ENCODE measurements at places on chromosomes 7 and 10.

GRCh38 chr10:96991313-96991841 lies 159.3 kb downstream of the LCOR start:
- no peak for DNase-seq

GRCh38 chr10:18545621-18546305 lies 105.6 kb downstream of the NSUN6 start:
- no peak for DNase-seq

DNA sequence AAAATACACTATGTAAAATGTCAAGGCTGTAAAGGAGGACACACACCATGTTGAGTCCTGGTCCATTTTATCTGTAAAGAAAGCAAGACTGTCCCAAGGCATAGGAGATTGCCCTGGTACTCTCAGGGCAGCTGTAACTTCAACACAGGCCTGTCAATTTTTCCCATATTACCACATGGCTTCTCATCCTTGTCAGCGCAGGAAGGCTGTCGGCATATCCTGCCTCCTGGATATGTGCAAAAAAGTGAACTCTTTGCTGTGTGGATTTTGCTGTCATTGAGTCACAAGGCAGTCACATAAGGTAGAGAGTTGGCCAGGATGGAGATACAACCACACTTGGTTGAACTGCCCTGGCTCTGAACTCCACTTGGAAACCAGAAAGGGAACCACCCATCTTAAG lies 8.7 kb downstream of the DUSP5 start:
- DNase-seq, result no peak

- peak; percentile 76 for DNase-seq
Measured at GRCh38 chr7:47473499-47474210, 108.3 kb downstream of the TNS3 start.

DNA sequence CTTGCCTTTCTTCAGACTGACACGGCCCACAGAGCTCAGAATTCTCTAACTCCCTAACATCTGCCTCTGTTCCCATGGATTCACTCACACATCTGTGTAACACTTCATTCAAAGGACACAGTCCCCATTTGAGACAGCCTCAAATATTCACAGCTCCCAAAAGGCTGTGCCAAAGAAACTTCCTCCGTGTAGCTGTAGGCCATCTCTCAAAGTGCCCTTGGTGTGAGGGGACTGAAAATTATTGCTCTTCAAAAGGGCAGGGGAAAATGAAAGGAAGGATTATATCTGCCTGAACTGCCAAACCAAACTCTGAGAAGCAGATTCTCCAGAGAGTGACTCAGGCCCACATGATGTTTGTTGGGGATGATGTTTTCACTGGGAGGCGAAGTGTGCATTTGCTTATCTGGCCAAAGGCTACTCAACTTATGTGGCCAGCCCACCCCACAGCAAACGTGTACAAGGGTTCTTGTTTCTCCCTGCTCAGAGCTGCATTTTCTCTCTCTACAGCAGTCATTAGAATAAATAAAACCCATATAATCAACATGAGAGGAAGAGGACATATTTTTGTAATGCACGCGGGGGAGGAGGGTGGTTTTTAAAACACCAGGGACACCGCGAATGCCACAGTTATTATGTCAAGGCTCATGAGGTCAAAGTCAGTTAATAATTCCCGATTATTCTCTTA lies 302.4 kb upstream of the NFE2L3 start:
- no peak for DNase-seq

DNA sequence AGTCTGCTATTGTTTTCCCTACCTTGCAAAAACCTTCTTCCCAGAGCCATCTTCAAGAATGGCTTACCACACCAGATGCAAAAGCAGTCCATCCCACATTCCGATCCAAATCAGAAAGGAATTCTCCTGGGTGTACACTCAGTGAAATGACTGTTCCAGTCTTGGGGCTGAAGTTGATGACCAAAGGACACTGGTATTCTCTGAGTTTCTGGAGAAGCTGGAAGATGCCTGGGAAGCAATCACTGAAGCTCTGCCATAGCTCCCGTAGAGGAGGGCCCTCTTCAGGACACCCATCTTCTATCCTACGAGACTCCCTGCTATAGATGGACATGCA lies 155.7 kb downstream of the LCOR start:
- DNase-seq, result no peak

DNA sequence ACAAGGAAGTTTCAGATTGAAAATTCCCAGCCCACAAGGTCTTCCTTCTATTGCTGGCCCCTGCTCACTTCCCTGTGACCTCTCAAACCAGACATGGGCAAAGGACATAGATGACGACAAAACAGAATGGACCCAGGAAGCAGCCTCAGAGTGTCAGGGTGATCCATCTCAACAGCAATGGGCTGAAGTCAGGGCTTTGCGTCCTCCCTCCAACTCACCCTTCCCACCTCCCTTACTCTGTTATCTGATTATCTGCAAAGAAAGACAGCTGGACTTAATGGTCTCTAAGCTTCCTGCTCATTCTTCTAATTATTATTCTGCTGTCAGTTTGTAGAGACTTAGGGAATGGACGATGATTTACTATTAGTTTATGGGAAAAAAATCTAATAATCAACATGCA lies 115.9 kb downstream of the PIP4K2A start:
- no peak for DNase-seq

- DNase-seq, result no peak
Measured at GRCh38 chr10:88401671-88402347, 181.3 kb downstream of the RNLS start.

- no peak for DNase-seq
Measured at GRCh38 chr10:78754269-78755062, 314.3 kb upstream of the ZMIZ1 start.

Data from Right ventricle myocardium inferior (tissue), 1 donor.